A549 (cell line): ENCODE measurements at places on chromosomes 1 and 21.

- DNase-seq: peak; percentile 40
Measured at GRCh38 chr1:17661546-17662157, 93.5 kb upstream of the ACTL8 start.

DNA sequence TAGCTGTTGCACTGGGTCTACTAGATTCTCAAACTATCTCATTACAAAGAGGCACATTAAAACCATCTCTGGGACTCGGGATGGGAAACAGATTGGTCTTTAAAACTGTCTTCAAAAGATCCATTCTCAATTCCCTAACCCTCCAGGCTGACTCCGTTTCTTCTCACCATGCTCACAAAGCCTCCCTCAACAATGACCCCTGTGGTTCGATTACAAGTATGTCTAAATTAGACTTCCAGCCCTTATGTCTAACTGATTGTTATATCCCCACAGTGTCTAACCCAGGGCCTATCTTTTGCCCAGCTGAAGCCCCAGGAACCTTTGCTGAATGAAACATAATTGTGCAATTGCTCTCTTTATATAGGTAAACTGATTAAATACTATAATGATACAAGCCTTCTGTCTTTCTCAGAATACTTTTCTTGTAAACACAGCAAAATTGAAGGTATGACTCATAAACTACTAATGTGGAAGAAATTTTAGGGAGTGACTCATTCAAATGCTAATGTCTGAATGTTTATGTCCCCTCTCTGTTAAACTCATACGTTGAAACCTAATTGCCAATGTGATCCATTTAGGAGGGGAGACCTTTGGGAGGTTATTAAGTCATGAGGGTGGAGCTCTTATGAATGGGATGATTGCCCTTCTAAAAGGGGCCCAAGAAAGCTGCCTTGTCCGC, 65.6 kb upstream of the DAB1 start:
- DNase-seq: no peak

DNA sequence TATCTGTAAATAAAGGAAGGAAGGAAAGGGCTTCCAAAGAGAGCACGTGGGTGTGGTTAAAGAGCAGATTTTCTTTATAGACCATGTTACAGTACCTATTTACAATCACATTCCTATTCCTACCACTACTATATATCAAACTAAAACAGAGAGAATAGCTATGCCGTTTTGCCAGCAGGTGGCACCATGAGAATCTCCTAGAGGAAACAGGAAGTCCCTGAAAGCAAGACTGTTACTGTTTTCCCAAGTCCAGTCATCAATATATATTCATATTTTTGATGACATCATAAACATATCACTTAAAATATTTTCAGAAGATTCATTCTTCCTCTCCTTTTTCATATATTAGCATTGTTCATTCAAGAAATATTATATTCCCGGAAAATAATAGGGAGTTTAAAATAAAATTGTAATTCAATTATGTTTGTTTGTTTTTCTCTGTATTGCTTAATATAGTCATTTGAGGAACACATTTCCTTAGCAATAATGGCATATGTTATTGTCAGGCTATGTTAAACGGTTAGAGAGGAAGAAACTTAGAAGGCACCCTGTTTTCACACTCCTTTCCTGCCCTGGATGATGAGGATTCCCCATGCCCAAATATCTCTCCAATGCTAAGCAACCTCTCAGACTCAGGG, 6.6 kb downstream of the CCDC190 start:
- DNase-seq: peak; percentile 67

DNA sequence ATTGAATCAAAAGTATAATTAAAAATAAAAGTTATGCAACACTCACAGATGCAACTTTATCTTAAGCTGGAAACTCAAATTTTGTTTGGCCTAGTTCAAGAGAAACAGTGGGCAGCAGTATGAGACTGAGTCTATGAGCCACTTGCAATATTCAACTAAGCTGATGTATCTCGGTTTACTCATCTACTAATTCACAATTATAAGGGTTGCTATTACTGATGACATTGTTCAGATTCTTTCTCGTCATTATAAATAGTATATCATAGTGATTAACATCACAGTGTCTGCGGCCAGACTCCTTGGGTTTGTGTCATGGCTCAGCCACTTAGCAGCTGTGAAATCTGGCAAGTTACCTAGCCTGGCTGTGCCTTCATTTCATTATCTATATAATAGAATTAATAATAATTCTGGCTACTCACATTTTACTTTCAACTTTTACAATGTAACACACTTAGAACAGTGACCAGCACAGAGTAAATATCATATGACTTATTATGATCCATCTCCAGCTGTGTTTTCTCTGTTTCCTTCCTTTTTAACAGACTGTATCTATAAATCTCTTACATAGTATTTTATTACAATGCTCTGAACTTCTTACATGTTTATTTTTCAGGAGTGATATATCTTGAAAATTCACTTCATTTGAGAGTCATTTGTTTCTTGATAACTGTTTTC, 194.3 kb upstream of the RGS18 start:
- DNase-seq: no peak

DNA sequence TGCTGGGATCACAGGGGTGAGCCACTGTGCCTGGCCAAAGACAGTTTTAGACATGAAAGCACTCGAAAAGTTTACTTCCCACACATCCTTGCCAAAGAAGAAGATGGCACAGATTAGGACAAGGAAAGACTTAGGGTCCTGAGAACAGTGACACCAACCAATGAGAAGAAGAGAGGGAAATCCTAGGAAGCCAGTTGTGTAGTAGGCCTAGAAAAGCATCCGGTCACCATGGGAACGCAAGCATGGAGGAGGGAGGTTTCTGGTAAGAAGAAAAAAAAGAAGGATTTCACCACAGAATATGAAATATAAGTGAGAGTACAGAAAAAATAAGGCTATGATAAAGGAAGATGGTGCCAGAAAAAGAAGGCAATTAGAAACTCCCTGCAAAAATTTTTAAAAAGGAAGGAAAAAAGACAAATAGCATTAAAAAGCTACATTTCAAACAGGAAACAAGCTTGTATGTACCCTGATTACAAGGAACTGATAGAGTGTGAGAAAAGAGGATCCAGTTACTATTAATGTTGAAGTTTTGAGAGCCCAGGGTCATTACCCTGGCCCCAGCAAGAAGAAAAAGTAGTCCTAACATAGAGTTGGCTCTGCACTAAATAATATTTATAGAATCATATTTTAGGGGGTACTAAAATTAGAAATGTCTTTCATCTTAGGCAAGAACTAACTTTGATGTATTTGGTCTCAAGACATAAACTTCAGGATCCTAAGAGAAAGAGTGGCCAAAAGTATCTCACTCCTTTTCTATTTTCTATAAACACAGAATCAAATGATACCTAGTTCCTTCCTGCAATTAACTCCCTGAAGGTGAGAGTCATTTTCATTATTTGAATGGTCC, 16.1 kb downstream of the DIPK1A start:
- DNase-seq: no peak
